ENCODE measurements at places on chromosomes 16 and 17.

- peak; percentile 88 for DNase-seq
Measured at GRCh38 chr17:74852237-74853047, 7.2 kb downstream of the GRIN2C start.

GRCh38 chr17:32769846-32770245 is 107.1 kb downstream of the MYO1D start:
- no peak for DNase-seq

DNA sequence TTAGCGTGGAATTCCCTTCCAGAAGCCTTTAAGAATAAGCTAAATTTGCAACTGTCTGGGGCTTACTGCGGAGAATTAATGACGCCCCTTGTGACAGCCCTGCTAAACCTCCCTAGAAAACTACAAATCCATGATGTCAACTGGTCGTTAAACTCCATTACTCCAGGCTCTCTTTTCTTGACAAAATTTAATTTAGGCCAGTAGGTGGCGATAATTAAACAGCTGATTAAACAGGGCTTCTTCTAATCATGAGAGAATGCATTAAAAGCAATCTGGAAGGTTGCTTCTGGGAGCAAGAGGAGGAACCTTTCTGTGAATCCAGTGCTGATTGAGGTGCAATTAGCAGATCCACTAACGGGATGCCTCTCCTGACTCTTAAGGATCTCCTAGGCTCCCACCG is 8.1 kb upstream of the NLRP1 start:
- DNase-seq, result no peak

- no peak for DNase-seq
Measured at GRCh38 chr17:39756380-39757079, 18.8 kb downstream of the GRB7 start.

- no peak for DNase-seq
Measured at GRCh38 chr16:87837627-87838289, 31.5 kb downstream of the SLC7A5 start.

DNA sequence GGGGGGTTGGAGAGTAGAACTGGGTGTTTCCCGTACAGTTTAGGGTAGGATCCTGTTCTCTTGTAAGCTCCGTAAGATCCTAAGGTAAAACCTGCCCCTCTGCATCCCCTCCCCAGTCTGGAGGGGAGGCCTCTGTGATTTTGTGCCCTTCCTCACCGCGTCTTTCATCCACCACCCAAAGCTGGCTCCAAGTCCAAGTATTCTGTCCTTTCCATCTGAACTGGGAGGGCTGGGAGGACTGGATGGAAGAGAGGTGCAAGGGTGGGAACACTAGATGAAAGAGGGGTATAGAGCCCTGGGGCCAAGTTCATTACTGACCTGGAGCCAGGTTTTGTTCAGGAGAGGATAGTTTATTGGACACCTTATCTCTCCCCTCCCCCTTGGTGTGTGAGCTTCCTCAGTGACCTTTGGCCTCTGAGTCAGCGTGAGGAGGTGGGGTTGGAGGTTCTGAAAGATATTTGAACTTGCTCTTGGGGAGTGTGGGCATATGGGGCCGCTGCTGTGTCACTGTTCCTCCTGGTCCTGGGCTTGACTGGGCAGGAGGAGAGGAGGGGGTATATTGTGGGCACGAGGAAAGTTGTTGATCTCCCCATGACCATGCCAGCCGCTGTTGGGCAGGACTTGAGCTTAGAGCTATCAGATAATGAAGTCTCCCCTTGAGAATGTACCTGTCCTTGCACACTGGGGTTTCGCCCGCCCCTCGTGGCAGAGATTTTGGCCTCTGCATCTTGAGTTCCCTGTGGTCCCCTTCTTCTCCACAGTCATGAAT is 1.6 kb downstream of the LASP1 start:
- peak; percentile 30 for DNase-seq

- DNase-seq, result no peak
Measured at GRCh38 chr16:50657241-50657640, 23.9 kb downstream of the SNX20 start.

DNA sequence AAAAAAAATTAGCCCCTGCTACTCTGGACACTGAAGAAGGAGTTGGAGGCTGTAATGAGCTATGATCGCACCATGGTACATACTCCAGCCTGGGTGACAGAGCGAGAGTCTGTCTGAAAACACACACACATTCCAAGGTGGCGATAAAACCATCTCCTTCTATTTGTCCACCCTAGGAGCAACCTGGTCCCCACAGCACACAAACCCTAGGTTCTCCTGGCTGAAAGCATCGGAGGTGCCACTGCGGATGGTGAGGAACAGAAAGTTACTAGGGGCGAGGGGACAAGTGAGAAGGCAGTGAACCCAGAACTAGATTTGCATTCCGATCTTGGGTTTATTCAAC is 1.4 kb upstream of the ECI1 start:
- no peak for DNase-seq

GRCh38 chr17:72342627-72343527 is 222.1 kb downstream of the SOX9 start:
- no peak for DNase-seq

DNA sequence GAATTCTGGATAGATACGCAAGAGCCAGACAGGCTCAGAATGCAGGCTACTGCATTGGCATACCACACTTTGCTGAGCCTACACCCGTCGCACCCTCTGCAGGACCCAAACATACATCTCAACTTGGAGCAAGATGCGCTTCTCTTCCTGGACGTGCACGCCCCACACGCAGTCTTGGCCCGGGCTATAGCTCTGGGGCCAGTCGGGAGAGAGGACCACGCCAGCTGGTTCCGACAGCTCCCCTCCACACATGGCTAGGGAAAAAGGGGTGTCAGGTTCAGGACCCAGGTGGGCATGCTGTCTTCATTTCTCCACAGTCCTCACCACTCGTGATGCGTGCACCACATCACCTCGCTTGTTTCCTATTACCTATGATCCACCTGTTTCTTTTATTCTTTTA is 15.1 kb upstream of the CDIPT start:
- DNase-seq, result no peak

DNA sequence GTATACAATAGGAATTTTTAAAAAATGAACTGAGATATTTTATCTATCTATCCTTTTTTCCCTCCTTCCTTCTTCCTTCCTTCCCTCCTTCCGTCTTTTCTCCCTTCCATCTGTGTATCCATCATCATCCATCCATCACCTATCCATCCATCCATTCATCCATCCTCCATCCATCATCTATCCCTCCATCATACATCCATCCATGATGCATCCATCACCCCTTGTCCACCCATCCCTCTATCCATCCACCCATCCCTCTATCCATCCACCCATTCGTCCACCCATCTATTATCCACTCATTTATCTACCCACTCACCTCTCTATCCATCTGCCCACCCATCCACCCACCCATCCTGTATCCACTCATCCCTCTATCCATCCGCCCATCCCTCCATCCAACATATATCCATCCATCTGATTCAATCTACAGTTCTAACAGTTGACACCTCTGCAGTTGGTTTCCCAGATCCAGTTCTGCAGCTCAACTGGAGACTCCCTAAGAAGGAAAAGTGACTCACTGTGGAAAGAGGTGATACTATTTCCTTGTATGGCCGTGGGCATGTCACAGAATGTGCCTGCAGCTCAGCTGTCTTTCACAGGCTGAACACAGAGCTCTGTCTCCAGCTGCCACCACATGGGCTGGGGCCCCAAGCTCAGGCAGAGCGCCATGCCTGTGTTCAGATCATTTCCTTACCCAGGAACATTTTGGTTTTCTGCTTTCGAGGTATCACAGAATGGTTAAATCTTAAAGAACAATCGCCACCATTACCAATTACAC is 130.8 kb downstream of the XYLT1 start:
- DNase-seq, result no peak

DNA sequence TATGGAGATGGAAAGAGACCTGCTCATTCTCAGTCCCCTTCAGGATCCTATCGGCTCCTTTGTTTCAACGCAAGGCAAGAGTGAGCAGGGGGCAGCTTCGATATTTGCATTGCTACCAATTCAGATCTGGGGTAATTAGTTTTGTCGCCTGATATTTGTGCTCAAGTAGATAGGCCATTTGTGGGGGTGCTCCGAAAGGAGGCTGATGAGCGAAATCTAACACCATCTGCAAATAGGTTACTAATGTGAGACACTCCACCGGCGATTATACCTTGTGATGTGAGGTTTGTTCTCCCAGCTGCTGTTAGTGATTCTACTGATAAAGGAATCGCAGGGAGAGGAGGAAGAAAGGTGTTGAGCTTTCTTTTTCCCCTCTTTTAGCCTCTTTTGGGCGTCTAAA is 31.5 kb downstream of the WSCD1 start:
- no peak for DNase-seq

DNA sequence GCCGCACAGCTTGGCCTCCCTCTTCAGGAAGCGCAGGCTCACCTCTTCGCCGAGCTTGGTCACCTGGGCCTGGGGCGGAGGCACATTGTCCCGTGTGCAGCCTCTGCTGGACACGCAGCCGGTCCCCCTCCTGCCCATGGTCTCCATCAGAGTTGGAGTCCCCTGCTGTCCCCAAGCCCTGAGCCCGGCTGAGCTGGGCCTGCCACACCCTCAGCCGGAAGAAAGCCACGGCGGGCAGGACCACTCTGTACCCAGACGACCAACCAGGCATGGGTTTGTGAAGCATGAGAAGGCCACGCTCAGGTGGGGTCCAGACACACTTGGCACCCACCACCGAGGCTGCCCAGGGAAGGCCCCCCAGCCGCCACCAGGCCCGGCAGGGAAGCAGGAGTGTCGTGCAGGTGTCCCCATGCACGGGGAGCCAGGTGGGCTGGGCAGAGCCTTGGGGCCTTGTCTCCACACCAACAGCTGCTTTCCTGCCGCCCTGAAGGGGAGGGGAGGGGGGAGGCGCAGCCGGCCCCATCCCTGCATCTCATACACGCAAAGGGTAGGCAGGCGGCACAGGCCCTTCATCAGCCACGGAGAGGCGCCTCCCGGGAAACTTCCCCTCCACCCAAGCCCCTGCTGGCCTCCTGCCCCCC is 5.2 kb downstream of the CCDC154 start:
- DNase-seq, result no peak

- no peak for DNase-seq
Measured at GRCh38 chr17:8941980-8942622, 23.4 kb downstream of the PIK3R5 start.

DNA sequence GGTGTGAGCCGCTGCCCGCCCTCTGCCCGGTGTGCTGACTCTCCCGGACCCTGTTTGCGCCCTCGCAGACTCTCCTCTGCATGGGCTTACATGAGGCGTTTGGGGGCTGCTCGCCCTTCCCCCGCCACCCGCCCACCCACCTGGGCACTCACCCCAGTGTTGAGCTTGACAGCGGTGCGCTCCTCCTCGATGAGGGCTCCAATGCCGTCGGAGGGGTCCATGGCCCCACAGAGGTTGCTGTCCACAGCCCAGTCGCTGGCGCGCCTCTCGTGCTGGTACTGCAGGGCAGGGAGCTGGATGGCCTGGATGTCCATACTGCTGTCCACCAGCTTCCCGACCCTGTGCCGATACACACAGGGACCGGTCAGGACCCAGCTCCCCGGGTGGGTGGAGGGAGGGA is 21.4 kb upstream of the RNPS1 start:
- DNase-seq, result no peak

GRCh38 chr16:66503030-66503429 is 46.9 kb downstream of the TK2 start:
- no peak for DNase-seq

DNA sequence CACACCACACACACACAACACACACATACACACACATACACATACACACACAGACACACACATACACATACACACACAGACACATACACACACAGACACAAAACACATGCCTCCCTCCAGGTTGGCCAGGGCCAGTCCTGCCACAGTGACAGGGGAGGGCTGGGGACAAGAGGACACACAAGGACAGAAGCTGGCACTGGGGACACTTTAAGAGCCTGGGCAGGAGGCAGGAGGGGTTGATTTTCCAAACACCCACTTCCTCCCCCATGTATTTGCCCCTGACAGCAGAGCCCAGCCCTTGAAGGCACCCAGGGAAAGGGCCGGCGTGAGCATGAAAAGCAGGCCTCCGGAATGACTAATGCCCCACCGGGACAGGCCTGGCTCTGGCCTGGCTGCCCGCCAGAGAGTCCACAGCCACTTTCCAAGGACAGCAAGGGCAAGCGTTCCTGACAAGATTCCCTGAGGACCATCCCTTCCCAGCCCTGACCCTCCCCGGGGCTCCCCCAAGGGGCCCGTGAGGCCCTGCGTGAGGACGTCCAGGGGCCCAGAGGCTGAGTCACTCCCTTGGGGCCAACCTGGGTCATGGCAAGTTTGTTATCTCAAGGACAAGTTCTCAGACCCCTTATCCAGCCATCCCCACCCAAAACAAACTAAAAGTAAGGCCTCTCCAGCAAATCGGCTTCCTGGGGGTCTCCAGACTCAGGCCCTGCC is 235.6 kb downstream of the ZNF423 start:
- DNase-seq, result no peak

DNA sequence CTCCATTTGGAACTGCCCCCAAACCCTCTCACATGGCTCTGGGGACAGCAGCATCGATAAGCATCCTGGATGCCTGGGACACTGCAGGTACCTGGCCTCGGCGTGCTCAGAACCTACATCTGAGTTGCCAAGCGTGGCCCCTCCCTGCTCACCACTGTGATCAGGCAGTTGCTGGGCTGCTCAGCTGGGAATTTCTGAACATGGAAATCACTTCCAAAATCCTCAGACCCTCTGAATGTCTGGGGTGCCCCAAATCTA is 6.3 kb downstream of the CDH5 start:
- no peak for DNase-seq

DNA sequence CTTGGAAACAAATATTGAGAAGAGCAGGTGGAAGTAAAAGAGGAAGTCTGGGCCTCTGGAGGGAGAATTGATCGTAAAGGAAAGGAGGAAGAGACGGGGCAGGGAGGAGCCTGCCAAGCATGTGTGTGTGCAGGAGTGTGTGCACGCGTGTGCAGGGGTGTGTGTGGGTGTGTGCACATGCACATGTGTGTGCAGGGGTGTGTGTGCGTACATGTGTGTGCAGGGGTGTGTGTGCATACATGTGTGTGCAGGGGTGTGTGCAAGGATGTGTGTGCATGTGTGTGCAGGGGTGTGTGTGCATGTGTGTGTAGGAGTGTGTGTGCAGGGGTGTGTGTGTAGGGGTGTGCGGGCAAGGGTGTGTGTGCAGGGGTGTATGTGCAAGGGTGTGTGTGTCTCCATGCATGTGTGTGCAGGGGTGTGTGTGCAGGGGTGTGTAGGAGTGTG is 10.0 kb downstream of the CEP295NL start:
- no peak for DNase-seq

DNA sequence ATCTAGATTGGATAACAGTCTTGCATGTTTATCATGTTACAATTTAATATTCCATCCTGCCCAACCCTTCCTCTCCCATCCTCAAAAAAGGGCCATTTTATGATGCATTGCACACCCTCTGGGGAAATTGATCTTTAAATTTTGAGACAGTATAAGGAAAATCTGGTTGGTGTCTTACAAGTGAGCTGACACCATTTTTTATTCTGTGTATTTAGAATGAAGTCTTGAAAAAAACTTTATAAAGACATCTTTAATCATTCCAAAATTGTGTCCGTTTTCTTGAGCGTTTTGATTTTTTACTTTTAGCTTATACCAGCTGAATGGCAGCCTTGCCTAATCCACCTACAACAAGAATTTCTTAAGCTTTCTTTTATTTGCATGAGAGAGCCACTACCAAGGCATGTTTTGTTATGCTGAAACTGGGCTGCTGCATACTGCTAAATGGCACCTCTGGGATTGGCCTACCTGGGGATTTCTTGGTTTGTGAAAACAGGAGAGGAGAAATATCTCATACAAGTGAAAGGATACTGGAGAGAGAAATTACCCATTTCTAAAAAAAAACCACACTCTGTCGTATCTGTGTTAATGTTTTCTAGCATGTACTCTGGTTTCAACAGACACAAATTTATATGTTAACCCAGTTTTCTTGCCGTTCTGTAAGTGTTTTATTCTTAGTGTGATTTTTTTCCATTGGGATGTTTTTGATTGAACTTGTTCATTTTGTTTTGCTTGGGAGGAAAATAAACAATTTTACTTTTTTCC is 52.2 kb downstream of the TUBD1 start:
- no peak for DNase-seq
